Heart left ventricle (tissue), 16 donors: ENCODE measurements at places on chromosomes 1 and 21.

DNA sequence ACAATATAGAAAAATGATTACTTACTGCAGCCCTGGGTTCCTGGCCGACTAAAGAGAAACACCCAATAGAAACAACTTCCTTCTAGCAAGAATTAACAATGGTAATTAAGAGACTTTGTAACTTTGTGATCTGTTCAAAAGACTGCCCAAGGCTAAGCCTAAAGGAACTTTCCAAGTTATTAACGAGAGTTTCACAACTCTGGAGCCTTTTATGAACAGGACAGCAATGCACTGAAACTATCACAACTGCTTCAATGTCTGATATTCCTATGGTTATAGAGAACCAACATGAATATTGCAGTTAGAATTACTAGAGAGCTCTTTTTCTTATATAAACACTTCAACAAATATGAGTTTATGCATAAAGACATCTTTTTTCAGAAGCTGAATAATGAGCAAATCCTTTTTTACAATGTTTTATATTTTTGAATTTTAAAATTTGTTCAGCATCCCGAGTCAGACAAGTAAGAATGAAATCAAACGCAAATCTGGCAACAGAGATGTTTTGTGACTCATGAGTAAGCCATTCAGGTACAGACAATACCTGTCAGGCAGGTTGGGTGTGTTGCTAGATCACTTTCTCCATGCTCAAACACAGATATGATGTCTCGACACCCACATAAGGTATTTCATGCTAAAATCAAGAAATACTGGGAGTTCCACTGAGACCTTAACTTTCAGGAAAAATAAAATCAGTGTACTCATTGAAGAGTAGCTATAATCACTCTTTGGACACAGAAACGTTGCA lies 22.2 kb upstream of the KCNJ15 start:
- no peak for DNase-seq
- H3K27ac ChIP-seq: no peak overlapping the region
- H3K4me3 ChIP-seq: no peak overlapping the region
- H3K4me1 ChIP-seq: peaks cover 7% of the 10 kb centered on the region
- H3K27me3 ChIP-seq: no peaks in the 10 kb centered on the region
- H3K36me3 ChIP-seq: no peaks in the 10 kb centered on the region

DNA sequence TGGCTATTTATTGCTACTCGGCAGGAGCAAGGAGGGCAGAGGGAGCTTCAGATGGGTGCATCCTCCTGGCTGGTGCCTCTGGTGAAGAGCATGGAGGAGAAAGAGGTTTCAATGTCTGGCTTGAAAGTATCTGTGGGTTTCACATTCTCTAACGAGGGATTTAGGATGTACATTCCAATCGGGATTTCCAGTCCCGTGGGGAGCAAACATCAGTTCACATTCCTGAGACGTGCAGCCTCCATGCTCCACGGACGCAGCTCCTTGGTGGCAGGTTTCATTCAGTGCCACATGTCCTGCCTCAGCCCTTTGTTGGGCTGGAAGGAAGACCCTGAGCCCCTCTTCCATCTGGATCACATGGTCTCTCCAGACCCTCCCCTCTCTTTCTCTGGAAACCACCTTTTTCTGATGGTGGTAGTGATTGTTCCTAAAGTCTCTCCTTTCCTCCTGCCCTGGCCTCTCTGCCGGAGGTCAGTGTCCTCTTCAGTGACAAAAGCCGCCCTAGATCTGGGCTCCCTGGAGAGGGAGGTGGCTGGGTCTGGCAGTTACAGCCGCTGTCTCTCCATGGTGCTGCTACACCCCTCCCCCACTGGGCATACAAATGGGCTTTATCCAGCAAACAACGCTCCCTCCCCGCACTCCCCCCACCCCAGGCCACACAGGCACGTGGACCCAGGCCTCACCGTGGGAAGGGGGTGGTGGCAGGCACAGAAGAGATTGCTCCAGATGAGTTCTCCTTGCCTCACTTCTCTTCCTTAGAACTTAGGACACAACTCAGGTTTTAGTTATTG lies 826 bp upstream of the CA14 start:
- no peak overlapping the region for H3K27ac ChIP-seq
- H3K27me3 ChIP-seq: no peaks in the 10 kb centered on the region
- H3K36me3 ChIP-seq: no peaks in the 10 kb centered on the region
- peaks cover 9% of the 10 kb centered on the region for H3K4me1 ChIP-seq

DNA sequence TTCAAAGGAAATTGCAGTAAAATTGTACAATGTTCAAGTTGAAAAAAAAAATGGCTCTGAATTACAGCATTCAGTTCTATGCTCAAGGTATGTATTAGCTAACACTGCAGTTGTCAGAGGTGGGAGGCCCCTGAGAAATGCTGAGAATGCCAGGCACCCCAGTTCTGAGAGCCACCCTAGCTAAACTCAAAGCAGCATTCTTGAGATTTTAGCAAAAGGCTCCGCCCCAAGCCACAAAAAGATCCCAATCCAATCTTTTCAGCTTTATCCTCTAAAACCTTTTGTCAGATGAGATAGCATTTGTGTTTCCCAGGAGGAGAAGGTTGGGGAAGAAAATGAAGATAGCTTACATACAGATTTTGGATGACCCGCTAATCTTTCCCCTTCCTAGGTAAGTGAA lies 68.8 kb downstream of the SMYD2 start:
- H3K27me3 ChIP-seq: no peaks in the 10 kb centered on the region
- no peak overlapping the region for H3K27ac ChIP-seq
- DNase-seq: no peak
- H3K36me3 ChIP-seq: peaks cover 23% of the 10 kb centered on the region

GRCh38 chr1:86067626-86068025 lies 88.9 kb downstream of the COL24A1 start:
- H3K36me3 ChIP-seq: no peaks in the 10 kb centered on the region
- no peak for DNase-seq
- H3K27ac ChIP-seq: no peak overlapping the region
- no peaks in the 10 kb centered on the region for H3K4me1 ChIP-seq
- H3K27me3 ChIP-seq: no peaks in the 10 kb centered on the region
- no peak overlapping the region for H3K4me3 ChIP-seq

DNA sequence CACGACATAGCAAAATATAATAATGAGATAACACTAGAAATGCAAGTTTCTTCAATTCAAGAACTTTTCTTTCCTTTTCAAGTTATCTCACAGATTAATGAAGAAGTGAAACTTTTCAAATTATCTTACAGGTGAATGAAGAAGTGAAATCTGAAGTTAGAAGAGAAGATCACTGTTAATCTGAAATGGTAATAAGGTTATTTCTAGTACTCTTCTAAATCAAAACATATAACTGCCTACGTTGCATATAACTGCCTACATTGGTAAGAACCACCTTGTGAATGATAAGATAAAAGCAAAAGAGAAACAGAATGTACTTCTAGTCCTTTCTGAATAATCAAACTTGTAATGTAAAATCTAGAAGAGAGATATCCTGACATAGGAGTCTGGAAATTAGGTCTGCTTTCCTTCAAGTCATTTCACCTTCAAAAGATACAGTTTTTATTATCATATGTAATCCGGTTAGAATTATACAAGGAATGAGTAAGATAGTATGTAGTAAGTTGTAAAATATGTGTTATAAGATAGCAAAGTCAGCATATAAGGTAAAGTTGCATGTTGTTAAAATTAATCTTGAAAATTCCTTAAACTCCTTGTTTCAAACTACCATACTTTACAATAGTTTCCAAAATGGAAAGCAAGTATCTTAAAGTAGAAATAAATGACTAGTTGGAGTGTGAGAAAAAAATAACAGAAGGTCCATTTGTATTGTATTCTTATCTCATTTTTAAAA lies 522.4 kb upstream of the ZRANB2 start:
- H3K27ac ChIP-seq: no peak overlapping the region
- H3K4me3 ChIP-seq: no peak overlapping the region
- H3K36me3 ChIP-seq: no peaks in the 10 kb centered on the region
- H3K27me3 ChIP-seq: no peaks in the 10 kb centered on the region

DNA sequence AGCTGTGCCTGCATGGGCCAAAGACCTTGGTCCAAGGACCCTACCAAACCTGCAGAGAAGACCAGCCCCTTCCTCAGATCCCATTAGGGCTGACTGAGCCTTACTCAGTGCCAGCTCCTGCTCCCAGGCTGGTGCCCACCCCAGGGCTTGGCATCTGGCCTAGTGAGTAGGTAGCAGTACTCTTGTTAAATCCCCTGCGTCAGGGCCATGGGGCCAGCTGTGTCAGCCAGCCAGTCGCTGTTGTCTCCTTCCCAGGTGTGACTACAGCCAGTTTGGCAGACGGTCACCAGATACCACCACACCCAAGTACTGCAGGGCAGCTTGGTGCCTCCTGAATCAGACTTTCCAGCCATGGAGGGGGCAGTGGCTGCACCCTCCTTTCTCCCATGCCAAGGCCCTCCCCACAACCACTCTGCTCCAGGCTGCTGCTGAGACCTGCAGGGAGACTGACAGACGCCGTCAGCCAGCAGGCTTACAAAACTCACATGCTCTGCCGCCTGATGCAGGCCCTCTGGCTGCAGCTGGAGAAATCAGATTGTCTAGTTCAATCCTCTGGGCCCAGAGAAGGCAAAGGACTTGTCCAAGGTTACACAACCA lies 3.0 kb downstream of the TENT5B start:
- no peaks in the 10 kb centered on the region for H3K36me3 ChIP-seq
- peak overlapping the region; percentile 82 for H3K27ac ChIP-seq
- peaks cover 62% of the 10 kb centered on the region for H3K4me1 ChIP-seq
- H3K4me3 ChIP-seq: no peak overlapping the region
- DNase-seq: peak; percentile 61

- H3K4me3 ChIP-seq: no peak overlapping the region
- no peaks in the 10 kb centered on the region for H3K36me3 ChIP-seq
- no peaks in the 10 kb centered on the region for H3K4me1 ChIP-seq
- no peak overlapping the region for H3K27ac ChIP-seq
- no peaks in the 10 kb centered on the region for H3K27me3 ChIP-seq
- DNase-seq: no peak
These were observed 39.6 kb downstream of the ATG4C start for GRCh38 chr1:62823556-62823955.

- no peak overlapping the region for H3K4me3 ChIP-seq
- H3K27ac ChIP-seq: no peak overlapping the region
- no peaks in the 10 kb centered on the region for H3K36me3 ChIP-seq
- H3K27me3 ChIP-seq: no peaks in the 10 kb centered on the region
- DNase-seq: no peak
These were observed 1272.4 kb upstream of the ADGRL4 start for GRCh38 chr1:80278936-80279335.

- H3K4me3 ChIP-seq: no peak overlapping the region
- H3K36me3 ChIP-seq: no peaks in the 10 kb centered on the region
- no peak overlapping the region for H3K27ac ChIP-seq
- no peaks in the 10 kb centered on the region for H3K27me3 ChIP-seq
- no peaks in the 10 kb centered on the region for H3K4me1 ChIP-seq
These were observed 43.7 kb upstream of the KANK4 start for GRCh38 chr1:62362926-62363325.

DNA sequence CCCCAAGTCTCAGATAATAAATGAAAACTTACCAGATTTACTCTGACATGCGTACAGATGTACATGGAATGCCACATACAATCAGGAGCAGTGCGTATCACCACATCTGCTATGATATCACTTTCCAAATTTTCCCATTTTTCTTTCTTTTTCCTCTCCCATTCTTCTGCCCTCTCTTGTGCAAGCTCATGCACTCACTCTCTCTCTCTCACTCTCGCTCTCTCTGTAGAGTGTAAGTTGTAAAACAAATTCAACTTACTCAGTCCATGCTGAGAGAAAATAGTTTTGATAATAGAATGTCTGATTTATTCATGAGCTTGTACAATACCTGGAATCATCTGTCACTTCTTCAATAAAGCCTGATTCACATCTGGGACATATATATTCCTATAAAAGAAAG lies 35.3 kb downstream of the RNF115 start:
- H3K27ac ChIP-seq: no peak overlapping the region
- no peak overlapping the region for H3K4me3 ChIP-seq
- no peak for DNase-seq
- H3K4me1 ChIP-seq: peaks cover 5% of the 10 kb centered on the region

DNA sequence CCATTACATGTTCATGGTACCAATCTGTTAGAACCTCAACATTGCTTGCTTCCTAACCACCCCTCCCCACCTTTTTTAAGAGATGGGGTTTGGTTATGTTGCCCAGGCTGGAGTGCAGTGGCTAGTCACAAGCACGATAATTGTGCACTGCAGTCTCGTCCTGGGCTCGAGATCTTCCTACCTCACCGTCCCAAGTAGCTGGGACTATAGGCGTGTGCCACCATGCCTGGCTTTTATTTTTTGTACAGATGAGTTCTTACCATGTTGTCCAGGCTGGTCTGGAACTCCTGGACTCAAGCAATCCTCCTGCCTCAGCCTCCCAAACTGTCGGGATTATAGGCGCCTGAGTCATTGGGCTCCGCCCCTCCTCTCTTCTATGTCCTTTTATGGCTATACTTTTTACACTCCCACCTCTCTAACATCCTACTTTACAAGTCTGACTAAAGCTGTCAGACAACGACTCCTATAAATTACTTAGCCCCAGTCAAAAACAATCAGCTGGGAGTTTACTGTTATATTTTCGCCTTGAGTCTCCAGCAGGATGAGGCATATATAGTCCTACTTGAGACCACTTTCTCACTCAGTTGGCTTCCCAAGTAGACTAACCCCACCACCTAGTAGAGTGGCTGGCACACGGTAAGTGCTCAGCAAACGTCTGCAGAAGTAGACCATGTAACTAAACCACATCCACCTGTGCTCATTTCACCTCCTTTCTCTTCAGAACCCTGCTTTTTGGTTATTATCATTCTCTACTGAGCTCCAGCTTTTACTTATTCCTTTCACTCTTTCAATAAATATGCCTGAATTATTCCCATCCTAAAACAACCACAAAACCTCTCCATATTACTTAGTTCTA lies 13.8 kb downstream of the ENSA start:
- peaks cover 15% of the 10 kb centered on the region for H3K4me1 ChIP-seq
- H3K4me3 ChIP-seq: no peak overlapping the region
- no peaks in the 10 kb centered on the region for H3K27me3 ChIP-seq
- DNase-seq: no peak
- H3K36me3 ChIP-seq: no peaks in the 10 kb centered on the region
- H3K27ac ChIP-seq: no peak overlapping the region

DNA sequence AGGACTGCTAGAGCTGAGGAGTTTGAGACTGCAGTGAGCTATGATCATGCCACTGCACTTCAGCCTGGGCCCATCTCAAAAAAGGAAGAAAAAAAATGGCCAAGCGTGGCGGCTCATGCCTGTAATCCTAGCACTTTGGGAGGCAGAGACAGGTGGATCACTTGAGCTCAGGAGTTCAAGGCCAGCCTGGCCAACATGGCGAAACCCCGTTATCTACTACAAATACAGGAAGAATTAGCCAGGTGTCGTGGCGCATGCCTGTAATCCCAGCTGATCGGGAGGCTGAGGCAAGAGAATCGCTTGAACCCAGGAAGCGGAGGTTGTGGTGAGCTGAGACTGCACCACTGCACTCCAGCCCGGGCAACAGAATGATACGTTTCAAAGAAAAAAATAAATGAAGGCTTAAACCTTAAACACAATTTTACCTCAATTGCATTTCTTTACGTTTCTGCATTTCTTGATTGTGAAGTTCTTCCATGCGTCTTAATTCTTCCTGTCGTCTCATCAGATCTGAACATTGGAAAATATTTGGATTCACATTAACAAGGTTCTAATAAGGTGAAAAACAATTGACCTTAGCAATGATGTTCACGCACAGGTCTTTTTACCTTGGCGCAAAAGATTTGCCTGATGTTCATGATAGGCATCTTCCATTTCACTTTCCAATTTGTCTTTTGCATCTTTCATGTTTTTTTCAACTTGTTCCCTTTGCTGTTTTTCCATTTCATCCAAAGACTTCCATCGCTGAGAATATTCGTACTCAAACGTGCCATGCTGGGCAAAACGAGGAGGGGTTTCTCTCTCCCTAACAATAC lies 4.2 kb downstream of the SFPQ start:
- no peak for DNase-seq
- no peaks in the 10 kb centered on the region for H3K27me3 ChIP-seq
- no peak overlapping the region for H3K27ac ChIP-seq
- H3K36me3 ChIP-seq: peaks cover 78% of the 10 kb centered on the region
- H3K4me3 ChIP-seq: peak overlapping the region; percentile 95
